ENCODE measurements at places on chromosomes 5 and 9.

DNA sequence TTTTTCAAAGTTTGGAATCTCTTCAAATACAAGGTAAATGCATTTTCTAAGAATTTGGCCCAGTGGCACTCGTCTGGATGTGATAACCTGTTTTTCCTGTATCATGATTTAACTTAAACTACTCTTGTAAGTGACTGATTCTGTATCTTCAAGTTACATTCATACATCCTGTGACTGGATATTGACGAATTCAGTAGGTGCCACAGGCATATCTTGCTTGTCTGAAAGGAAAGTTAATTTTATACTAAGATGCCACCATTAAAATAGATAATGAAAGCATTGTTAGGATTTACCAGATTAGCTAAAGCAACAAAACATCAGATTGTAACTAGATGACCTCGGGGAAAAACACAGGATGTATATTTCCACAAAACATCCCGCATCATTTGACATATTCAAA lies 175.3 kb upstream of the ZNF608 start:
- no peak for DNase-seq

GRCh38 chr5:138698713-138699112 lies 54.5 kb upstream of the CTNNA1 start:
- DNase-seq: no peak

DNA sequence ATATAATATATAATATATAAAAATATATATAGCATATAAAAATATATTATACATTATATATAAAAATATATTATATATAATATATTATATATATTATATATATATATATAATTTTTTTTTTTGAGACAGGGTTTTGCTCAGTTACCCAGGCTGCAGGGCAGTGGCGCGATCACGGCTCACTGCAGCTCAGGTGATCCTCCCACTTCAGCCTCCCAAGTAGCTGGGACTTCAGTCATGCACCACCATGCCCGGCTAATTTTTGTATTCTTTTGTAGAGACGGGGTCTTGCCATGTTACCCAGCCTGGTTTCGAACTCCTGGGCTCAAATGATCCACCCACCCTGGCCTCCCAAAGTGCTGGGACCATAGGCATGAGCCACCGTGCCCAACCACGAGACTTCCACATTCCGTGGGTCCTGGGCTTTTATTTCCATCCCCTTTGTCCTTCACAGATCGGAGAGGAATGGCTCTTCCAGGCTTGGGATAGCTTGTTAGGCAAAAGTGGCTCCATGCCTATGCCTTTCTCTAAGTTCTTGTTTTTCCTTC lies 62.0 kb upstream of the IER5L start:
- no peak for DNase-seq

DNA sequence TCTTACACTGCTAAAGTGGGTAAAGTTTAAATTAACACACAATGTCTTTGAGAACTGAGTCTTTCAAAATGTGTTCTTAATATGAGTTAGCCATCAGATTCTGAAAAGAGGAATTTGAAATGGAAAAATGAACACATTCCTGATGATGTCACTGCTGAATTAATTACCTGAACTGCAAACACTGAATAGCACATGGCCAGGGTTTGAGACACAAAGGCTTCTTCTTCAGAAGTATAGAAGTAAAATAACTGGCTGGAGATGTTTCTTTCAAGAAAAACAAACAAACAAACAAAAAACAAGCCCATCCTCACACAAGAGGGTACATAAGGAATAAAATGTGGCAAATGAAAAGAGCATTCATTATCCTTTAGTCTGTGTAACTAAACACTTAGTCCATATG lies 7.1 kb downstream of the GLIS3 start:
- no peak for DNase-seq

DNA sequence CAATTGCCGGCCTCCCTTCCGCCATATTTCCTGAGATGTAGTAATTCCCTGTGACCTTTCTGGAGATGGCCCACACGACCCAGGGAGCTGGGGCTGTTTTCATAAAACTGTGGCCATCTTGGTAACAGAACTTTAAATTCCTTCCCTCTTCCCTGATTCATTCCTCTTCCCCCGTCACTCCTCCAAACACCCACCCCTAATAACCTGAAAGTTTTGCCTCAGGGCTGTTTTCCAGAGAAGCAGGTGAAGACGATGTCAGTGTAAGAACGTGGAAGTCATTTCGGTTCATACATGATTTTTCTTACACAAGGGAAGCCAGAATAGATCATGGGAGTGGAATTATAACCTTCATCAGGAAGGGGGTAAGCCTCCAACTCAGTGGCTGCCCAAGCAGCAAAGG lies 40.6 kb upstream of the ANKH start:
- DNase-seq: no peak

GRCh38 chr5:83368319-83368718 lies 103.2 kb upstream of the VCAN start:
- DNase-seq: no peak

GRCh38 chr9:89428901-89429890 lies 68.7 kb downstream of the SEMA4D start:
- peak; percentile 69 for DNase-seq

DNA sequence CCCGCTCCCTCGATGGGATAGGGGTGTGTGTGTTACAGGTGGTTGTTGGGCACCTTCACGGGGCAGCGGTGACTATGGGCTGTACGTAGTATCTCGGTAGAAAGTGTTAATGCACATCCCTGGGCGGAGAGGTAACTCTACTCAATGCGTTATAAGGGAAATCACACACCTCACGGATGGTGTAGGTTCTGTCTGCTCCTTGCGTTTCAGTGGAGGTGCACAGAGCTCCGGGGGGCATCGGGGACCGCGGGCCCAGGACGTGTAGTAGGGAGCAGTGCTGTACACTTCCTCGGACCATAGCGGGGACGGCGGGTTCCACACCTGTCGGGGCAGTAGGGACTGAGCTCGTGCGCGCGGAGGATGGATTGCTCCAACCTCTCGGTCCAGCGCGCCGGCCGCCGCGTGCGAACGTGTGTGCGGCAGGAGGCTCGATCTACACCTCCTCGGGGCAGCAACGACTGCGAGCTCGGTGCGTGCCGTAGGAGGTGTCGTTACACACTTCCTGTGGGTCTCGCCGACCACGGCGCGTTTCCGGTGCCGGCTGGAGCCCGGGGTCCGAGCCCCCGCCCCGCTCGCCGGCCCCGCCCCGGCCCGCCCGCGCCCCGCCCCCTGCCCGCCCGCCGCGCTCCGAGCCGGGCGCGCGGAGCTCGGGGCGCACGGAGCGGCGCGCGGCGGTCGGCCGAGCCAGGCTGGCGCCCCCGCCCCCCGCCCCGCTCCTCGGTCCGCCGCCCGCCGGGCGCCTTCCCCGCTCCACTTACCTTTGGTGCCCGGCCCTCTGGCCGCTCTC lies at the start of gene KIAA1958:
Gene KIAA1958, plus strand, starts transcription at position 607 of the 787 bp plus-strand sequence. CDS start 87,254 bp downstream, outside the sequence.
- DNase-seq: peak; percentile 67

- no peak for DNase-seq
These were observed 30.9 kb upstream of the SEMA6A start for GRCh38 chr5:116605310-116606070.

Measured in activated CD4-positive, alpha-beta T cell treated with anti-CD3 and anti-CD28 coated beads for 4 hours (primary cell).